ENCODE measurements at places on chromosomes 6 and 20.

GRCh38 chr6:142534076-142534475 is 232.3 kb downstream of the ADGRG6 start:
- DNase-seq = no peak

DNA sequence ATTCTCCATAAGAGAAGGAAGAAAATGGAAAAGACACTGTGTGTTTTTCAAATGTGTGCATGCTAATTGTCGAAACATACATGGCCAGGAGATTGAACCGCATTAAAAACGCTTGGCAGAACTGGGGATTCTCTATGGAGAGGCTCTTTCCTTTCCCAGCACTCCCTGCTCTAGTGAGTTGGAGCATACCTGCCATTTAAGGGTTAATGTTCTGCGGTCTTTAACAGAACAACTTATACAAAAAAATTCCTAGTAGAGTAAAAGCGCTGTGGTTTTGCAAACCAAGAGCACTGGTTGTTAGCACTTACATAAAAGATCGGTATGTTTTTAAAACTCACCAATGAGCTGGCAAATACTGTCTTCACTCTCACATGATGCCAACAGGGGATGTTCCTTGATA is 1.5 kb downstream of the TAGAP start:
- peak; percentile 4 for DNase-seq

DNA sequence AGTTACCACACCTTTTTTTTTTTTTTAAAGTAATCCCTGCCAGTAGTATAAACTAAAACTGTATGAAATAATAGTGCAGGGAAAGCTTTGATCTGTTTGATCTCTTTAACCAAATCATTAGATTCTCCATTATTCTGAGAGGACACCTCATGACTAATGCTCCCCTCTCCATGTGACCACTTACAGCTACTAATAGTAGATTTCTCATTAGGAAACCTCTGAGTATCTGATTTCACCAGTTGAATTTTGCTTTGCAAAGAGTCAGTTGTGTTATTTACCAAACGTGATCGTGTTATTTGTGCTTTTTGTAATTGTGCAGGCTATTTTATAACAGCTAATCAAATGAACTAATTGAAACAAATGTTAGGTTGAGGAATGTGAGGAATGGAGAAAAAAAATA is 12.5 kb downstream of the CASP8AP2 start:
- no peak for DNase-seq

- no peak for DNase-seq
These were observed 535 bp downstream of the NKAIN2 start for GRCh38 chr6:123804014-123804786.

DNA sequence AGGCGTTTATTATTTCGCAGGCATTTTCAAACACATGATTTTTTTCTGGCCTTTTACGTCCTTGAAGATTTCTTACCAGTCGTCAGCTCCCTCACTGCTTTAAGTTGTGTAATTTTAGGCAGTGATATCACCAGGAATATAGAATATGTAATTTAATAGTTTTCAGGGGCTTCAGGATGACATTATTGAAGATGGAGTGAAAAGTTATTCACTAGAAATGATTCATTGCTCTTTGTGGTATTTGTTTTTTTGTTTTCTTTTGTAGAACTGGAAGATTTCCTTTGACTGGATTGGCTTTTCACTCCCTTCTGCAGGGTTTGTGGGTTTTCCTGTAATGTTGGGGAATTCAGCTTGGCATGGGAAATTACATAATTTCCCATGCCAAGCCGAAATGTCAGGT is 2.0 kb downstream of the LRRC1 start:
- no peak for DNase-seq

GRCh38 chr6:4932228-4932903 is 71.5 kb downstream of the RPP40 start:
- no peak for DNase-seq

Measured in fibroblast of skin of abdomen (primary cell).